ENCODE measurements at places on chromosomes 3 and 15. TPM values are rescaled to one million over a fixed set of nuclear protein-coding genes. Genes with fewer than 3 reads are reported as not detected.

DNA sequence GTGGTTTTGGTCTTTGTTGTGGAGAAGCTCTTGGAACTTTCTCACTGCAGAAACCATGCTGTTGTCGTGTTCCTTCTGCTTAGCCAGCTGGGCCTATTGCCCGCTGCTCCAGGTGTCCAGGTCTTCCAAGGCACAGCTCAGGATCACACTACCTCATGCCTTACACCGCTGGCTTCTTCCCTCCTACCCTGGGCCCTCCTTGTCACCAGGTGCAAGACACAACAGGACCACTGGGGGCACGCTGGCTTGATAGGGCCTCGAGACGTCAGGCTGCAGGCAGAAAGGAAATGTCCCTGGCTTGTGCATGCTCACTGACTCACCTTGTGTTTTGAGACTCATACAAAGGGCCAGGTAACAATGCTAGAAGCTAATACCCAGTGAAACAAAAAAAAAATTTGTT lies 32.3 kb downstream of the PAQR9 start:
- no peak for DNase-seq

CHRNA7 gene
- polyA plus RNA-seq: 1.6 TPM

GRCh38 chr15:97841558-97841957 lies 118.9 kb upstream of the ARRDC4 start:
- no peak for DNase-seq

GRCh38 chr3:175127075-175127662 lies 268.0 kb downstream of the NAALADL2 start:
- DNase-seq: no peak

DNA sequence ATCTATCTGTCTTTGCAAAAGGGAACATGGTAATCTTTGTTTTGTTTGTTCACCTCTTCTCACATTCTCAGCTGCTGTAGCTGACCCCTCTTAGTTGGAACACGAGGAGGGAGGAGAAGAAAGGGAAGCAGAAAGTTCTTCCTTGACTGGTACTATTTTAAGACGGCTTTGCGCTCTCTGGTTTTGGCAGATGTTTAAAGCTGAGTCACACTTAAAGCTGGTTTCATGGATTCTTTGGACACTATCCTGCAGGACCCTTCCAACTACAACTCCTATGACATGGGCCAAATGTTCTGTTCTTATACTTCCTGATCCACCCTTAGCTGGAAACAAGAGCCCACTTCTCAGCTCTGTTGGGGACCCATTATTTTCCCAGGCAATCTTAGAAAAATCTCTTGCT lies 40.6 kb upstream of the FXR1 start:
- DNase-seq: peak; percentile 23

Data from hindlimb muscle (tissue), 1 donor.